ENCODE measurements at places on chromosomes 16 and 17. TPM values are rescaled to one million over a fixed set of nuclear protein-coding genes. Genes with fewer than 3 reads are reported as not detected.

Gene MPP2
- 2.6 TPM for total RNA-seq

Gene ABI3
- total RNA-seq: 3.4 TPM

Gene CCL7
- not detected for total RNA-seq

Gene GPS2
- 72.4 TPM for total RNA-seq

Gene KCTD19
- not detected for total RNA-seq

DNA sequence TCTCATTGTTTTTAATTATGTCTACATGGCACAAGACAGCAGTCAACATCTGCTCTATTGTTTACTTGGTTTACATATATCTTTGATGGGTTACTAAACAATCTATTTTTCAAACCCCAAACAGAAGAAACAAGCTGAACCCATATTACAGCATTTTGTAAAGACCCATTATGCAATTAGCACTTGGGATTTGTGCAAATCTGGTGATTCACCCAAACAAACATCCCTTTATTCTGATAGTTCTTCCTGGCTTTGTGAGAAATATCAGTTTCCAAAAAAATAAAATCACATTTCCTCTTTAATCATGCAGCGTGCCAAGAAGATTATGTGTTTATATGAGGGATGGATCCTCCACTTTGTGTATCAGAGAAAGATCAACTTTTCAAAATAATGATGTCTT, 16.8 kb upstream of the RBFOX1 start:
- no peak for DNase-seq

GRCh38 chr16:12548270-12548983, 255.3 kb downstream of the CPPED1 start:
- no peak for DNase-seq

GRCh38 chr17:82435103-82435502, 15.4 kb downstream of the CYBC1 start:
- no peak for DNase-seq

- no peak for DNase-seq
Measured at GRCh38 chr17:63963123-63963522, 9.6 kb downstream of the SCN4A start.

- no peak for DNase-seq
Measured at GRCh38 chr16:79834720-79835119, 234.2 kb upstream of the MAF start.

- DNase-seq: no peak
Measured at GRCh38 chr17:36813357-36813756, 123.9 kb upstream of the LHX1 start.

DNA sequence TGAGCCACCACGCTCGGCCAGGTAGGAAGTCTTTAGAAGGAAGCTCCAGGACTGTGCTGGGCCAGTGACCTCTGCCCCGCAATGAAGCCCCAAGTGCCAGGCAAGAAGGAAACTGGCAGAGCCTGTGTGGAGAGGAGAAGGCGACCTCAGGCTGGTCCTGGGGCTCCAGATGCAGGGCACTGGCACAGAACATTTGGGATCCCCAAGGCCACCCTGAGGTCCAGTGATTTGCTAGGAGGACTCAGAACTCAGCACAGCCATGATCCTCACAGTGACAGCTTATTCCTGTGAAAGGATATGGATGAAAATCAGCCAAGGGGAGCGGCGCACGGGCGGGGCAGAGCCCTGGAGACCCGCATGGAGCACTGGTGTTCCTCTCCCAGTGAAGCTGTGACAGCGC, 24.1 kb downstream of the MGAT5B start:
- DNase-seq: no peak

GRCh38 chr17:50222922-50223321, 21.5 kb upstream of the COL1A1 start:
- DNase-seq: no peak

DNA sequence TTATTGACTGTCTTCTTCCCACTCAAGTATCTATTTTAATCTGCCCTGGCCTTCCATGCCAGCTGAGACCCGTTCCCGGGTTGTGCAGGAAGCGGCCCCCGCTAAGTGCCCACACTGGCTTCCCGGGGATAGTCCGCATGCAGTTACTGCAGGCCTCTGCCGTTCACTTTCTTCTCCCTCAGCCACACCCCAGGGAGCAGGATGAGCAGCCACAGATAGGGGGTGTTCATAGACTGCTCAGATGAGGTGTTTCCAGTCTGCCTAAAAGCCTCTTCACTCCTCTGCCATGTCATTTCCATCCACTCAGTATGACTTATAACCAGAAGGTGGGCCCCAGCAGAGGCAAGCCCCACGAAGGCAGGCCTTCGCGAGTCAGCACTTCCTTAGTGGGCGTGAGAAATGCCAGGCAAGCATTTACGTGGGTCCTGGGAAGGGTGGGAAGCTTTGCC, 7.7 kb downstream of the MED9 start:
- DNase-seq: no peak

DNA sequence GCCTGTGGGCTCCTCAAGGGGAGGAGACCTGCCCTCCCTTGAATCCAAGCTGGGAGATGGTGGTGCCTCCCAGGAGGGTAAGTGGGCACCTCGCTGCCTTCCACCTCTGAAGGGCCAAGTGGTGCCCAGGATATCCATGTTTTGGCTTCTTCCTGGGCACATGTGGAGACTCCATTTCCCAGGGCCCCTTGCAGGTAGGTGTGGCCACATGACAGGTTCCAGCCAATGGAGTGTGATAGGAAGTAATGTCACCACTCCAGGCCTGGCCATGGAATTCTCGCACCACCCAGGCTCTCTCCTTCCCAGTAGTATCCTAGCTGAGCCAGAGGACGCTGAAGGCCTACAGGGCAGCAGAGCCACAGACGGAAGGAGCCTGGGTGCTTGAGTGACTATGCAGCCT, 17.6 kb upstream of the PEMT start:
- no peak for DNase-seq

GRCh38 chr17:16374146-16374938, 6.5 kb upstream of the UBB start:
- peak; percentile 53 for DNase-seq

DNA sequence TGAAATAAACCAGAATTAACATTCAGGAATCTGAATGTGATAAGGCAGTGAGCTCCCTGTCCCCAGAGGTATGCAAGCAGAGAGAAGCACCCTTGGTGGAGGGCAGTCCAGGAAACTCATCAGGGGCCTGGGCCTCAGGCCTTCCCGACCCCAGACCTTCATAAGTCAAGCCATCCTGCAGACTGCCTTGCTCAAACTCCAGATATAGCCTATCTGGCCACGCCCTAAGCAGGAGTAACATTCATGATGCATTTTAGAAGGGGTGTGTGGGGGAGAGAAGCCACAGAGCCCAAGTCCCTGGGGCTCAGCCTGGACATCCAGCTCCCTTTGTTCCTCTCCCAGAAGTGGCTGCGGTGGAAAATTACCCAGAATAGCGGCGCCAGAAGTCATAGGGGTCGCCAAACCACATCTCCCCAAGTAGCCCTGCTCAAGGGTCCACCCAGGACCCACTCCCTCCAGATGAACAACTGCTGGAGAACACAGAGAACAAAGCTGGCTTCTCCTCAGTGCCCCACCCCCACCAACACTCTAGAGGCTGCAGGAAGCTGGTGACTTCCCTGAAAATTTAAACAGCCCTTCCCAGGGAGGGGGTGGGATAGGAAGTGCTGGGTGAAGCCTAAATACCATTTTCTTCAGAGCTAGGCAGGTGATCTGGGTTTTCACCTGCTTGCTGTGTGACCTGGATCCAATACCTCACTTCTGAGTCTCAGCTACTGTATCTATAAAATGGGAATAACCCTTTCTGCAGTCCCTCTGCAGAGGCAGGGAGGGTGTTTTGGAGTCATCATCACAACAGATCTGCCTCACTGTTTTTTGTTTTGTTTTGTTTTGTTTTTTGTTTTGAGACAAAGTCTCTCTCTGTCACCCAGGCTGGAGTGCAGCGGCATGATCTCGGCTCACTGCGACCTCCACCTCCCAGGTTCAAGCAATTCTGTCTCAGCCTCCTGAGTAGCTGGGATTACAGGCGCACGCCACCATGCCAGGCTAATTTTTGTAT, 1.5 kb upstream of the SREBF1 start:
- peak; percentile 88 for DNase-seq

- no peak for DNase-seq
Measured at GRCh38 chr16:62602790-62603189, 566.6 kb upstream of the CDH8 start.

GRCh38 chr16:70399381-70399780, 39.5 kb downstream of the ST3GAL2 start:
- DNase-seq: no peak

- DNase-seq: no peak
Measured at GRCh38 chr16:51150888-51151320, at the start of gene SALL1. Gene SALL1 (minus strand): TSS chr16:51151270. CDS start chr16:51151241, 29 bp downstream.
